ENCODE measurements at places on chromosomes 2 and 18.

DNA sequence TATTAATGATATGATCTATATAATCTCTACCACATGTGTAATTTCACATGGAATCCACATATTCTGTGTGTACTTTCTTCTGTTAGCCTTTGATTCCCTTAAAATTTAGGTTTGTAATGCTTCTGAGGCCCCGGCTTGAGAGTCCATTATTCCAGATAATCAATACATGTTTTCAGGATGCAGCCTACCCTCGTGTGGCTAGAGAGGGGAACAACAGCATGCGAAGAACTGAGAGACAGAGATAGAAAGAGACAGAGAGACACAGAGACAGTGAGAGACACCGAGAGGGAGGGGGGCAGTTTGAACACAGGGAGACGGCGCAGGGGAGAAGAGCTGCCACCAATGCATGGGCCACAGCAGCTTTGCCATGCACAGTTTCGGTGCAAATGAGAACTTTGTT is 185.4 kb downstream of the SNTG2 start:
- no peak for DNase-seq

DNA sequence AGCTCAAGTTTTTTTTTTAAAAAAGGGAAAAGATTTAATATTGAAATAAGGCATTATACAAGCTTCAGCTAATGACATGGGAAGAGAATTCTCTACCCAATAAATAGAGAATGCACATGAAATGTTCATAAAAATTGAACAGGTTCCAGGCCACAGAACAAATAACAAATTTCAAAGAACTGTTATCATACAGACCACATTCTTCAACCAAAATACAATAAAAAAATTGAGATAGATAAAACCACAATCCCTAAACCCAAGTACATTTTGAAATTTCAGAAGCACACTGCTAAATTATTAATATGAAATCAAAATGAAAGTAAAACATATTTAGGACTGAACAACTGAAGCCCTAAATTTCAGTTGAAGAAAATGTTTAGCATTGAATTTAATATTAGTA is 89.6 kb downstream of the BCL2 start:
- no peak for DNase-seq

GRCh38 chr2:15363734-15364133 is 197.4 kb downstream of the NBAS start:
- DNase-seq: no peak

- DNase-seq: no peak
These were observed 213.7 kb downstream of the TRIB2 start for GRCh38 chr2:12930391-12930790.

DNA sequence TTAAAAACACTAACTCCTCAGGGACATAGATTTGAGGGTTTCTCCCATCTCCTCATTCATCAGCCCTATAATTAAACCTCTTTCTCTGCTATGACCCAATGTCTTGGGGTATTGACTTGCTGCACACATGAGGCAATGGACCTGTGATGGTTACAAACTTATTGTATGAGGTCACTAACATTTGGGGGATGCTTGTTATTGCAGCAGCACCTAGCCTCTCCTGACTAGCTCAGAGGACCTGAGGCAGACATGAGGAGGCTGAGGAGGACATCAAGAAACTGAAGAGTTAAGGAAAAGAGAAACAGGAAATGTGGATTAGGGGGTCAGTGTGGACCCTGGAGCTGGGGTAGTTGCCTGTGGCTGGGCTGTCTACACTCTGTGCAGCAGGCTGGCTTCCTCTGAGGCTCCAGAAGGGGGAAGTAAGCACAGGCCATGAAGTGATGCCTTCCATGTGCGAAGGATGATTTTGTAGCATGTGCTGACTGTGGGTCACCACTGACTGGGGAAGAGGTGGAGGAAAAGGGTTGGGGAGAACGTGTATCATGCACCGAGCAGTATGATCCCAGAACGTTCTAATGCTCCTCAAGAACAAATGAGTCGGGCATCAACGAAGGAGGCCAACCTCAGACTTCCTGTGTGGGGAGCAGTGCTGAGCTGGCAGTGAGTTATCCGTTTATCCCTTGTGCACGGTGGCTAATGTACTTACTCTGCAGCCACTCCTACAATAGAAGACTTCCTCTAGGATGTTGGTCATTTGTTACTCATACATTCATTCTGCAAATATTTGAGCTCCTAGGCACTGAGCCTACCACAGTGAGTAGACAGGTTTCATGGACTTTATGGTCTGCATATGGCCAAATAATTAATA is 42.1 kb upstream of the RFX8 start:
- no peak for DNase-seq

- DNase-seq: no peak
These were observed 250.1 kb upstream of the VRK2 start for GRCh38 chr2:57796527-57796926.

All from hypothalamus (tissue), 51 donors.